Central memory CD8-positive, alpha-beta T cell (primary cell): ENCODE measurements at places on chromosomes 1 and 21.

DNA sequence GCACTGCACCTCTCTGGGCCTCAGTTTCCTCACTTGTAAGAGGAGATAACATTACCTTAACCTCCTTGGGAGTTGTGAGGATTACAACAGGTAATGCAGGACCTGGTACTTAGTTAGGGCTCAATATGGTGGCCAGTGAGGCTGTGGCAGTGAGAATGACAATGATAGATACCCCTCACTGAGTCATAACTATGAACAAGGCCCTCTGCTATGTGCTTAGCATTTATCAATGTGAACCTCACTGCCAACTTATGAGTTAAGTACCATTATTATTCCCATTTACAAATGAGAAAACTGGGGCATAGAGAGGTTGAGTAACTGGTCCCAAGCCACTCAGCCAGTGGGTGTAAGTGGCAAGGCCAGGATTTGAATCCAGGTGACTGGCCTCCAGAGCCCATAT lies 64.4 kb downstream of the HMGB4 start:
- no peak for DNase-seq

- no peak for DNase-seq
Observed at GRCh38 chr1:172335377-172335776, 85.1 kb upstream of the C1orf105 start.

DNA sequence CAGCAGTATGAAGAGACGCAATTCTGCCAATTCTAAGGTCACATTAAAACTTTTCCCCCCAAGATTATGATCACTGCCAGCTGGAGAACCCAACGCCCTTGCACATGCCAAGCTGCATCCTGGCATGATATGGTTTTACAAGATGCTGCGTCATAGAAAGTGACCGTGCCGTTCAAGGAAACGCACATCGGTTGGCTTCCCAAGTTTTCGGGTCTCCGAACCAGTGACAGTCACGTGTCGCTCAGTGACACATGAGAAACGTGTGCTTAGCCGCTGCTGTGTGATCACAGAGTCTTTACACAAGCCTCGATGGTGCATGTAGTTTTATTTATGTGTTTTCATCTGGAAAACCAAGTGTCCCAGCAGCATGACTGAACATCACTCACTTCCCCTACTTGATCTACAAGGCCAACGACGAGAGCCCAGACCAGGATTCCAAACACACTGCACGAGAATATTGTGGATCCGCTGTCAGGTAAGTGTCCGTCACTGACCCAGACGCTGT lies 7.4 kb downstream of the SMIM1 start:
- no peak for DNase-seq

- no peak for DNase-seq
Observed at GRCh38 chr21:33302796-33303195, 22.0 kb upstream of the IFNAR1 start.

- DNase-seq, result no peak
Observed at GRCh38 chr1:171138980-171139379, 46.1 kb upstream of the FMO2 start.
